CD4-positive, alpha-beta T cell treated with Interferon gamma for 1 hour (primary cell): ENCODE measurements at places on chromosomes 2 and 18.

GRCh38 chr18:5285326-5285725 lies 10.2 kb downstream of the ZBTB14 start:
- DNase-seq, result no peak

DNA sequence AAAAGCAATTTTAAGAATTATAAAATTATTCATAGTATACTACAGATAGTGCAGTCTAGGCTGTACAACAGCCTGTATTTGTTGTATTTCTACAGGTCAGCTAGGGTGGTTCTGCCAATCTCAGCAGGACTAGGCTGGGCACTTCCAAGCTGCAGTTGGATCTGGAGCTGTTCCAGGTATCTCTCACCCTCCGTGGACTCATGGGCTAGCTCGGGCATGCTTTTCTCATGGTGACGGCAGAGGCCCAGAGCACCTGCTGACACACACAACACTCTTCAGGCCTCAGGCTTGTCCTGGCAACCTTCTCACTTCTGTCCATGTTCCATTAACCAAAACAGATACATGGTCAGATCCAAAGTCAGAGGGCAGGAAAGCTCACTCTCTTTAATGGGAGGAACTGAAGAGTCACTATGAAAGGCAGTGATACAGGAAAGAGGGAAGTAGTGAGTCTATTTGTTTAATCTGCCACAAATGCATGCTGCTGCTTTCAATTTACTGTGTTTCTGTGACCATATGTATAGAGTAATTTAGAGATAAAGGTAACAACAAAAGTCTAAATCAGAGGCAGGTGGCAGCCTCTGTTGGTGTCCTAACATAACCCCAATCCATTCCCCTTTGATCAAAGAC lies 462.4 kb upstream of the ACVR2A start:
- no peak for DNase-seq

- no peak for DNase-seq
Measured at GRCh38 chr2:96599941-96600340, 38.2 kb downstream of the KANSL3 start.

DNA sequence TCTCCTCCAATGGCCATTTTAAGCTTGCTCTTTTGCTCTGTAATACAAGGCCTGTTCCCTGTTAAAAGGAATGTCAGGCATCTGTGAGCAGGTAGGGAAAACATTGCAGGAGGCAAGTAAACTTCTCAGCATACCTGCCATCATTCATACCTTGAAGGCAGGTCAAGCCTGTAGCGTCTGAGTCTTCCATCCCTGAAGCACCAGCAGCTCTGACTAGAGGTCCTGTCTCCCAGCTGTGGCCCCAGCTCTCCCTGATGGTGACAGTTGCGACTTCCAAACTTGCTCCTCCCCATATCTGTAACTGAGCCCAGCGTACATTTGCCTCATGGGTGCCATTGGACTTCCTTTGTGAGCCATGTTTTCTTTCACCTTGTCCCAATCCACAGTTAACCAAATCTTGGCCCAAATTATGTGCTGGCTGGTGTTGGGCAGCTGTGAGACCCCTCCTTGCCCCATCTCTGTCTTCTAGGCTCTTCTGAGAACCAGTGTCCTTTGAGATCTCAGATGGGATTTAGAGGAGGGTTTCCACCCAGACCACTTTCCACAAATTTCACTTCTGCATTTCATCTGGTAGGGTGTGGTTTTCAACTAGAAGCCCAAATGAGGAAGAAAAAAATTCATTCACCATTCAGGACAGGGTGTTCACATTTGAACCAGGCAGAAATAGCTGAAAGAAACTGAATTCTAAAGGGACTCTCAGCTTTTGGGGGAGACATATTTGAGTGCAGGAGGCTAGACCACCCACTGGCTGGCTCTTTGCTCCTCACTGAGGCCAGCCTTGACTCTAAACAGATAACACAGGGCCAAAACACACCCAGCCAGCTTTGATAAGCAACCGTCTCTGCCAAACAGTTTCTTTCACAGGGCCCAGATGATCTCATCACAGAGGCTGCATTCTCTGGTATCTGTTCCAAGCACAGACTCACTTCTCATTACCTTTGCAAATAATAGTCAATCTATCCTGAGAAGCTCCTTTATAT lies 66.4 kb upstream of the MSH2 start:
- no peak for DNase-seq

GRCh38 chr2:73084971-73085370 lies 13.5 kb upstream of the SFXN5 start:
- DNase-seq, result no peak

GRCh38 chr2:23293063-23293462 lies 91.9 kb upstream of the KLHL29 start:
- DNase-seq, result no peak

GRCh38 chr18:3427944-3428343 lies 22.0 kb upstream of the TGIF1 start:
- no peak for DNase-seq

- no peak for DNase-seq
Measured at GRCh38 chr2:182630207-182630606, 85.8 kb upstream of the DNAJC10 start.

GRCh38 chr2:171531836-171532450 lies 9.7 kb downstream of the CYBRD1 start:
- DNase-seq, result no peak

- no peak for DNase-seq
Measured at GRCh38 chr2:10844097-10844496, 31.5 kb upstream of the PDIA6 start.

- no peak for DNase-seq
Measured at GRCh38 chr2:105882920-105883435, 138.3 kb downstream of the NCK2 start.

GRCh38 chr18:29616867-29617266 lies 1425.7 kb downstream of the DSC3 start:
- no peak for DNase-seq

DNA sequence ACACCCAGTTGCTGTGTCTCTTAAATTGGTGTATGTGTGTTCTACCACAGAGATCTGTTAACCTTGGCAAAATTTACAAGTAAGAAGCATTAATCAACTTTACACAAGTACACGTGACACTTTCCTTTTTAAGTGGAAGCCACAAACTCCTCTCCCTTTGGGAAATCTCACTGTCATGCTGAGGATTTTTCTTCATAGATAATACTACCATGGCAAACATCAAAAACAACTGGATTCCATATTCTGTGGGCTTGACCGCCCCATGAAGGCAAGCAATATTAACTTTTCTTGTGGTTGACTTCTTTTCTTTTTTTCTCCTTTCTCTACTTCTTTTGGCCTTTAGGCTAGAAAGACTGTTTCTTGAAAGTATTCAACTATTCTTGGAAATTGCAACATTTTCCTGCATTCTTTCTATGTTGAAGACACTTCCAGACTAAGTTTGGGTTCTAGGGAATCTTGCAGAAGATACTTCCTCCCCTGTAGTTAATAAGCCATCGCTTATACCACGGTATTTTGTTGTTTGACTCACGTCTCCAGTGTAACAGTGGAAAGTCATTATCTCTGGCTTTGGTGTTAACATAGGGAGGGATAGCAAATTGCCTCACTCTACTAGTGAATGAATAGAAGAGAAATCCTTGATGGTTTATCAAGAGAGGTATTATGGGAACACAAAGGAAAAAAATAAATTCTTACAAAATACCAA lies 79.5 kb downstream of the SLC8A1 start:
- DNase-seq, result no peak

DNA sequence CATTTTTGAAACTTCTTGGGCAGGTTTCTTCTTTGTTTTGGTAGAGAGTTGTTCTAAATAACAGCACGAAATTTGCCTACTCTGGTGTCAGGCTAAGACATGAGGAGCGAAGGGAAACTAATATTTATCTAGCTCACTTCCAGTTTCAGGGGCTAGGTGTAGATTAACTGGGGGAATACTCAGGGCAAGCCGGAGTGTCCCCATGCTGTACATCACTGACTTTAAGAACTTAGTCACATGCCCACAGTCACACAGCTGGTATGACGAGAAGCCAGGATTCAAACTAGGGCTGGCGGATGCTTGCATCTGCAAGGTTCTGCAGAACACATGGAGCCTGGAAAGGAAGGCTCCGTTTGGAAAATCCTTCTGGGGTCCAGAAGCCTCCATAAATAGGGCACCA lies 133.3 kb downstream of the ALPK2 start:
- DNase-seq, result no peak

DNA sequence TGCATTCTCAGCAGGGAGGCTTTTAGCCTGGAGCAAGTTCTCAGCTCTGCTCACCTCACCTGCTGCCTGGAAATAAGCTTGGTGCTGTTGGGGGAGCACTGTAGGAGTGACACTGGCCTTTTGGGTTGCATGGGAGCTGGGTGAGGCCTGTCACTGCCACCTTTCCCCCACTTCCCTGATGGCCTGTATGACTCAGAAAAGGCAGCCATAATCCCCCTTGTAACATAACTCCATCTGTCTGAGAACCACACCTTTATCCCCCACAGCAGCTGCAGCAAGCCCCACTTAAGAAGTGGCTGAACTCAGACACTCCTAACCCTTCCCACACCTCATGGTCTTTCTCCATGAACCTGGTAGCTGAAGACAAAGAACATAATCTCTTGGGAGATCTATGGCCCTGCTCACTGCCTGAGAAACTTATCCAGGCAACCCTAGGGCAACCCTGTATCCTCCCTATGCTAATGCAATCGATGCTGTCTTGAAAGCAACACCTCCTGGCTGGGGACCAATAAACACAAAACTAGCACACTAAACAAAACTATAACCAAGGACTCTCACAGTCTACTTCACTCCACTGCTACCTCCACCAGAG lies 258.9 kb upstream of the OSR1 start:
- no peak for DNase-seq

- DNase-seq, result no peak
Measured at GRCh38 chr2:46390901-46391395, 88.4 kb upstream of the TMEM247 start.

DNA sequence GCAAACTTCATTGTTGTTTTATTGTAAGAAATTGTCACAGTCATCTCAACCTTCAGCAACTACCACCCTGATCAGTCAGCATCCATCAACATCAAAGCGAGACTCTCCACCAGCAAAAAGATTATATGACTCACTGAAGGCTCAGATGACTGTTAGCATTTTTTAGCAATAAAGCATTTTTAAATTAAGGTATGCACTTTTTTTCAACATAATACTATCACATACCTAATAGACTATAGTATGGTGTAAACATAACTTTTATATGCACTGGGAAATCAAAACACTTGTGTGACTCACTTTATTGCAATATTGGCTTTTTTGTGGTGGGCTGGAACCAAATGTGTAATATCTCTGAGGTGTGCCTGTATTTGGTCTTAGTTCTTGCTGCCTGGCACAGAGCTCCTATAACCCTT lies 15.6 kb downstream of the SCN1A start:
- no peak for DNase-seq

- DNase-seq, result no peak
Measured at GRCh38 chr2:241534293-241534692, 24.3 kb upstream of the BOK start.

- no peak for DNase-seq
Measured at GRCh38 chr2:149715005-149715592, 127.5 kb upstream of the MMADHC start.

GRCh38 chr18:60980422-60981005 lies 352.7 kb upstream of the CDH20 start:
- DNase-seq, result no peak

GRCh38 chr2:195390686-195391321 lies 266.2 kb upstream of the SLC39A10 start:
- no peak for DNase-seq

- DNase-seq, result no peak
Measured at GRCh38 chr2:8540552-8541055, 141.3 kb upstream of the ID2 start.

DNA sequence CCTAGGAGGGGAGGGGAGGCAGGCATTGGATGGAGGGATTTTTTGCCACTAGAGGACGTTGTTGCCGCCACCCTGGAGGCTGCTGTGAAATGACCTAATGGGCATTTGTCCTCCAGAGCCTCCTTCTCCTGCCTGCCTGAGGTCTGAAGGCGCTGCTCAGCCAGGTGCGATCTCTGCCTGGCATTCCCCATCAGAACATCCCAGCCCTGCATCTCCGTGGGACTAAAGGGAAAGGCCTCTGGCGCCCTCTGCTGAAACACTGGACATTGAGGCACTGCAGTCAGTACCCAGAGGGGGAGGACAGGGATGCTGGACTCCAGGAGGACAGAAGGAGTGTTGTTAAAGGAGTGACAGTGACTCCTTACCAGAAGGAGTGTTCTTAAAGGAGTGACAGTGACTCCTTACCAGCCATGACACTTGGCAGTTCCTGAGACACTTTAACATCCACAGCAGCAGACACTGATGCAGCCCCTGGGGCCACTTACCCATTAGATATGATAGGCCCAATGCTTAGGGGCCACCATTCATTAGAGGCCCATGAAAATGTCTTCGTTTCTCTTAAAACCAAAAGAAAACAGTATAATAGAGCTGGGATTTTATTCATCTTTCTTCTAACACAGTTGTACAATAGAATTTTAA lies 17.0 kb downstream of the THNSL2 start:
- DNase-seq, result no peak

GRCh38 chr18:73688161-73688560 lies 459.5 kb downstream of the FBXO15 start:
- DNase-seq, result no peak

- DNase-seq, result no peak
Measured at GRCh38 chr2:238173692-238174091, 14.9 kb downstream of the ERFE start.

DNA sequence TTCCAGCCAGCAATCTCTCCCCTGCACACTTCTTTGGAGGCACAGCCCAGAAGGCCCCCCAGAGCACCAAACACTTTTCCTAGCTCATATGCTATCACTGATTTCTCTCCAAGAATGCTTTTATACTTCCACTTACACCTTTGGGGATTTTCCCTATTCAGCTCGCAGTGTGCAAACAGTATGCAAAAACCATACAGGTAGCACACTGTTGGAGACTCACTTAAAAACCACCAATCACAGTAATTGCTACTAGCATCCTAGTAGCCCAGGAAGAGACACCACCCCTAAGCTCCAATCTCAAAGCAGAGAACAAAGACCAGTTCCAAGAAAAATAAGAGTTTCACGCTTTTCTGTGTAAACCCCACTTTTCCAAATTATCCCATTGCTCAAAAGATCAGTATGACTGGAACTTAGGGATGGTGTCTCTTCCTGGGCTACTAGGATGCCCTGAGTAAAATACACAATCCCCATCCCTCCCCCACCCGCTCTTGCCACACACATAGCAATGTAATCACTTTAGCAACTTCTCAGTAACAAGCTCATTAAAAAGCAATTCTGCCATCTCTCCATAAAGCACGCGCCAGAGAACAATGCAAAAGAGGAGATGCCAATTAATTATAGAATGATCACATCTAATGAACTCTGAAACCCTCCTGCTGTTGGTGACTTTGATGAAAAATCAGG lies 43.0 kb downstream of the KLF7 start:
- no peak for DNase-seq

GRCh38 chr18:76354348-76354747 lies 140.7 kb downstream of the ZNF516 start:
- DNase-seq, result no peak

- DNase-seq, result no peak
Measured at GRCh38 chr2:19643117-19643518, 258.7 kb downstream of the TTC32 start.

- no peak for DNase-seq
Measured at GRCh38 chr2:11589316-11589940, 55.6 kb downstream of the GREB1 start.

DNA sequence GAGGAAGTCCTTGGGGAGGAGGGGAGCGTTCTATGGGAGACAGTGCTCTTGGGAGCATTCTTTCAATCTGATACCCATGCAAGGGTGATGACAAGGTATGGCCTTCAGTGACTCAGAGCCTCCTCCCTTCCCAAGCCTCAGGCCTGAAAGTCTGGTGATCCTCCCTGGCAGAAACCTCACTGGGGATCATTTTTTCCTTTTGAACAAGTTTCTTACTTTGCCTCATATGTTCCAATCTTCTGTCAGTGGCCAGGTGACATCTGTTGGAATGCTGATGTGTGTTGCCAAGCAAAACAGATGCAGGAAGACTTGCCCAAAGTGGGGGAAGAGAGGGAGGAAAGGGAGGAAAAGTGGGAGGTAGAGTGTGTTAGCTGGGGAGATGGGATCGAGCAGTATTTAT lies 224.8 kb downstream of the NEDD4L start:
- DNase-seq, result no peak
